Hindlimb muscle (tissue), 1 donor: ENCODE measurements at places on chromosomes 2 and 18. TPM values are rescaled to one million over a fixed set of nuclear protein-coding genes. Genes with fewer than 3 reads are reported as not detected.

The AMER3 gene
- not detected for polyA plus RNA-seq

The CXCR1 gene
- not detected for polyA plus RNA-seq

The PLEK gene
- polyA plus RNA-seq, result 6.0 TPM

The SPATA3 gene
- polyA plus RNA-seq, result not detected

The NT5DC4 gene
- polyA plus RNA-seq, result not detected

The PTPRN gene
- 0.12 TPM for polyA plus RNA-seq

The DRC1 gene
- polyA plus RNA-seq, result not detected

The CCDC68 gene
- 0.35 TPM for polyA plus RNA-seq

The DTNA gene
- 94.7 TPM for polyA plus RNA-seq

The VAMP8 gene
- 12.5 TPM for polyA plus RNA-seq

The VWC2L gene
- polyA plus RNA-seq, result not detected

DNA sequence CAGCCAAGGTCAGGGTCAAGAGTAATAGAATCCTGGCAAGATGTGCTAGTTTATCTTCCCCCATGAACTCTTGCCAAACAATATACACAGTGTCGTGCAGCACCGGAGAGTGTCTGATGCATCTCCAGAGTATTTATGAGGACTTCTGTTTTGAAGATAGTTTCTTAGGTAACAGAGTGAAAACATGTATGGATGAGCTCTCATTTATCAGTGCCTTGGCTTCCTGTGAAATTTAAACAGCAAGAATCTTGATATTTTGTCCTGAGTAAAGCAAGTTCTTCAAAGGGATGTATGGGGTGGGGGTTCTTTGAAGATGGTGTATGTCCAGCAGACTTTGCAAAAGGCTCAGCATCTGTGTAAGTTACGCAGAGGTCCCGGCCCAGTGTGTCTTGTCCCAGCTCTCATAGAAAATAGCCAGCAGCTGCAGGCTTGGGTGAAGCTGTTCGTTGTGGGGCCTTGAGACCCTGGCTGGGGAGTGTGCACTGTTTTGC is 361.0 kb upstream of the NT5C1B start:
- DNase-seq, result peak; percentile 23

- DNase-seq, result no peak
Measured at GRCh38 chr2:241010531-241011295, 12.3 kb downstream of the SNED1 start.

GRCh38 chr2:133252780-133253355 is 315.4 kb downstream of the NCKAP5 start:
- DNase-seq, result no peak

- no peak for DNase-seq
Measured at GRCh38 chr2:45013229-45014015, 4.2 kb upstream of the SIX2 start.

DNA sequence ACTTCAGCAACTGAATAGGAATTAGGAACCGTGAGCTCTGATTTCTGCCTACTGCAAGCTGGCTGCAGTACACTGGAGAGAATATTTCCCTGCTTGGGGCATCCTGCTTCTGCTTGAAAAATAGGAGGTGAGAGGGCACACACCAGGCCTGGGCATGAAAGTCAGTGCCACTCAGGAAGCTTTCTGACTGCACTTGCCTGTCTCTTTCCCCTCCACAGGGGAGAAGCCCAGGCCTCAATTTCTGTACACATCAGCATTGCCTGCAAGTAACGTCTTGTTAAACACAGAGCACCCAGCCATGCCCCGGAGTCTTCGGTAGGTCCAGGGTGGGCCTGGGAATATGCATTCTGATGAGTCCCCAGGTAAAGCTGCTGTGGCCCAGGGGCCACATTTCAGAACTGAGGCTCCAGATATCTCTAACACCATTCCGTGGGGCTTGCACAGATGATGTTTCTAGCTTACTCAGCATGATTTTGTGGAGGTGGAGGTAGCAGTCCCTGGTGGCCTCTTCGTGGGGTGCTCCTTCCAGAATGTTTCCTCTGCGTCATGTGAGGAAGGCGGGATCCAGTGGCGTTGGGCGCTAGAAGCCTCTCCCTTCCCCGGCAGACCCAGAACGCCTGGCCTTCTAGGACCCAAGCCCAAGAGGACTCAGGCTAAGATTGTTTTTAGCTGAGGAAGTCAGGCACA is 114.1 kb downstream of the ZBTB7C start:
- DNase-seq, result no peak

DNA sequence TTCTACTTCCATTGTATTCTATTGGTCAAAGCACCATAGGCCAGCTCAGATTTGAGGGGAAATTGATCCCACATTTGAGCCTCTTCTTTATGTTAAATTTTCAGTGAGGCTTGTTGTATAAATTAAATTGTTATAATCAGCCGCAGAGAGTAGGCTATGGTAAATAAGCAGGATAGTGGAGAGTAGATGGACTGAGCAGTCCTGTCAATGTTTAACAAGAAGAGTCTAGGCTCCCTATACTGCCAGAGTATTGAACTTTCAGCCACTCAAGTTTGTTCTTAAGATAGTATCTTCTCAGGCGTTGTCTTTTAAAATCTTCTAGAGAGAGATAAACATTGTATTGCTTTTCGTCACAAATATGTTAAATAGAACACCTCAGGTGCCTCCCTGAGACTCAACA is 100.9 kb downstream of the PRKRA start:
- DNase-seq, result no peak

- no peak for DNase-seq
Measured at GRCh38 chr2:38692636-38693318, 26.9 kb downstream of the GALM start.

GRCh38 chr2:169426069-169426663 is 53.1 kb upstream of the BBS5 start:
- DNase-seq, result no peak

DNA sequence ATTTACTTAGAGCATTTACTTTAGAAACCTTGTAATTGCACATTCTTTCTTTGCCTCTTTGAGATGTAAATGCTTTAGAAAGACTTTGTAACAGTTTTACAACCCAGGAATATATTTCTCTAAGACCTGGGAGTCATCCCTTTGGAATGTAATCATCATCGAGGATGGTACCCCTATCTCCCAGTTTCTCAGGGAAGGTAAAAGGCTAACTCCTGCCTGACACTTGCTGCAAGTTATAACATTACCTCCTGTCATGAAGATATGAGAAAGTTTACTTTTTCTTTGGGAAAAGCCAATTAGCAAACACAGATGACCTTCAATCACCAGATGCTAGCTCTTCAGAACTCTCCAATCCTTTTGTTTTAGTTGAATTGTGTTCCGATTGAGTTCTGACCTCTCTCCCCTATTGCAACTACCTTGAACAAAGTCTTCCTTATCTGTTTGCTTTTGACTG is 420.3 kb upstream of the FSIP2 start:
- DNase-seq, result no peak

DNA sequence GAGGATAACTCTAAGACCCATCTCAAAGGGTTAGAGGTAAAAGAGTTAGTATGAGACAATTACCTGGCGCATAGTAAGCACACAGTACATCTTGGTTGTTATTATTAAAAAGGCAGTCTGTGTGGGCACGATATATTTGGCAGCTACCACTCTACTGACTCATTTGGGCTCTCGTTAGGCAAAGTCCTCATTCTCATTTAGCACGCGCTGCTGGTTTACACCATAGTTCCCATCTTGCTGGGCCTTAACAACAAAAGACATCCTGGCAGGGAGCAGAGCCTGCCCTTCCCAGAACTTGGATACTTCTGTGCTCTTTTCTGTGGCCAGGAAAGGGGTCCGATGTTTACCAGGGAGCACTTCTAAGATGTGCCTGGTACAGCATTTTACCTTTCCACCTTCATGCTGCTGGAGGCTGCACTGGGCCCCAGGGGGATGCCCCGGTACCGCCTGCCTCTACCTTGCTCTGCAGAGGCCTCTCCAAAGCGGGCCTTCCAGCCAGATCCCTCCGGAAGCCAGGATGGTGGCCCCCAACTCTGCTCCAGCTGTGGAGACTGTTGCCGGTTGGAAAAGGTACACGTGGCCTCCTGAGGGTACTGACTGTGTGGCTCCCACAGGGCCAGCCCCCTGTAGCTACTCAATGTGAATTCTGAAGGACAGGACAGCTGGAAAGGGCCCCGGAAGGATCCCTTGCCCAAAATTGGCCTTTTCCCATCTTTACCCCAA is 15.0 kb downstream of the GLI2 start:
- no peak for DNase-seq

GRCh38 chr18:22551536-22552151 is 133.9 kb upstream of the CTAGE1 start:
- DNase-seq, result no peak

GRCh38 chr2:30514134-30514847 is 67.2 kb downstream of the LCLAT1 start:
- no peak for DNase-seq

DNA sequence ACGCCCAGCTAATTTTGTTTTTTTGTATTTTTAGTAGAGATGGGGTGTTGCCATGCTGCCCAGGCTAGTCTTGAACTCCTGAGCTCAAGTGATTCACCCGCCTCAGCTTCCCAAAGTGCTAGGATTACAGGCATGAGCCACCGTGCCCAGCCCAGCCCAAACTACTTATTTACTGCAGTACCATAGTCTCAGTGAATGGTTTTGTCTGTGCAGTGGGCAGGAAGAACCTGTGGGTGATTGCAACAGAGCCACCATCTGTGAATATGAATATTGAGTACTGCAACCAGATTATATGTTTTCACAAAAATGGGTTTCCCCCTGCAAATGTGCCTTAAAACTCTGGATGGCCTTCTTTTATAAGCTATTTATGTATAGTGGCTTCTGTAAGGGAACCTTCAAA is 9.1 kb downstream of the MPPE1 start:
- DNase-seq, result no peak

DNA sequence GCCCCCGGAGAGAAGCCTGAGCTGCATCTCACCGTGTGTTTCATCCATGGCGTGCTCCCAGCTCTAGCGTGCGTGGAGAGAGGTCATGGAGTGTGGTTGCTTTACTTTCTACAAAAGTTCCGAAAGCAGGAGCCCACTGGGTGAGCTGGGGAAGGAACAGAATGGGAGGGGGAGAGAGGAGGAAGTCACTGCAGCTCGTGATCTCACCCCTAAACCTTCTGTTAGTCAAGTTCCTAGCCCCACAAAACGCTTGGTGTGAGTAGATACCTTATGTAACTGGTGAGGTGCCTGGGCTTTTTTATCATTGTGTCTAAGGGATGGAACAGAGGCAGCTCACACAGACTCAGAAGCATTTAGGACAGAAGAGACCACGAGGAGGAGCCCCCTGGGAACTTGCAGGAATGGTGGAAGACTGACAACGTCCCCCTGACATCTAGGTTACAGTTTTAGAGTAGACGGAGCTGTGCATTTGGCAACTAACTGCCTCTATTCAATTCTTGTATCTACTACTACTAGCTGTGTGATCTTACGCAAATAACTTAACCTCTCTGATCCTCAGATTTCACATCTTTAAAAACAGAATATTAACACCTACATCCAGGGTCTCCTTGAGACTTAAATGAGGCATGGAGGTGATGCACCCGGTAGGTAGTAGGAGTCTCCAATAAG is 123.3 kb downstream of the ARL4C start:
- DNase-seq, result no peak

DNA sequence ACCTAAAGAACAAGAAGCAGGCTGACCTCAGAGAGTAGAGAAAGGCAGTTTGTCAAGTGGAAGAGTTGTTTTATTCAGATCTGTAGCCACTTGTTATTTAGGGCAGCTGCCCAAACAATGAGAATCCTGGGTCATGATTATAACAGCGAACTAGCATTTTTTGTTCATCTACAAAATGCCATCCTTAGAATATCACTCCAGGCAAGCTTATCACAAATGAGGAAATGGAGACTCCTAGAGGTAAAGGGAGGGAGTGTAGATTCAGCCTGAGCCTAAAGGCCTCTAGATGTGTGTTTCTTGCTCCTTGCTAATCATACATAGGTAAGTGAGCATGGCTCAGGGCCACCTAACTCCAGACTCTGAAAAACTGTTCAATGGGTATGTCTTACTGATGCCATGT is 126.1 kb downstream of the HNMT start:
- DNase-seq, result no peak

GRCh38 chr2:1494906-1495305 is 81.6 kb downstream of the TPO start:
- DNase-seq, result no peak

- no peak for DNase-seq
Measured at GRCh38 chr2:61520261-61520660, 17.9 kb downstream of the XPO1 start.

DNA sequence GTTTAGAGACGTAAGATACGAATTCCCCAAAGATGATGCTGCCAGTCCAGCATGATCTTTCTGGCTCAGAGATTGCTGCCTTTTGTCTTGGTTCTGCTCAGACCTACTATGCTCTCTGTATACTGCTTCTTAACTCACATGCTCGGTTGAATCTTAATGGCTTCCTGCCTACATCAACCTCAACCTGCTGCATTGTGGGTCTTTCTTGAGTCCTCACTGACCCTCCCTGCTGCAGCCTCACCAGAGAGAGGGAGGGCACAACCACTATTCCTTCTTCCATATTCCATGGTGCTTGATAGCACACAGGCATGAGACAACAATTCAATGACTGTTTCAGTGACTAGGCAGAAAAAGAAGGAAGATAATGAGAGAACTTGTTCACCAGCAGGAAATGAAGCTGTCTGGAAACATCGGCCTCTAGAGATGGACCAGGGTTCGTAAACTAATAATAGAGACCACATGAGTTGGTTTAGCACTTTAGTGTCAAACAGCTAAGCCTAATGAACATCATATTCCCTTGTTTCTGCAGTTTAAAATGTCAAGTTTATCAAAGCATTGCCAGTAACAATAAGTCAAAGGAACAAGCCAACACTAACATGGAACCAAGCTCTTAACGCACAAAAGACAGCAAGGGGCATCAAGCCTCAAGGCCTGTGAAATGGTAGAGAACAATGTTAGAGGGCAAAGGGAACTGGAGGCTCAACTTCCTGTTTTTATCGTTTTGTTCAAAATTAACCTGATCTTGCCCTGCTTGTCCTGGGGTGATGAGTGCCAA is 333.9 kb downstream of the PDE11A start:
- DNase-seq, result no peak

DNA sequence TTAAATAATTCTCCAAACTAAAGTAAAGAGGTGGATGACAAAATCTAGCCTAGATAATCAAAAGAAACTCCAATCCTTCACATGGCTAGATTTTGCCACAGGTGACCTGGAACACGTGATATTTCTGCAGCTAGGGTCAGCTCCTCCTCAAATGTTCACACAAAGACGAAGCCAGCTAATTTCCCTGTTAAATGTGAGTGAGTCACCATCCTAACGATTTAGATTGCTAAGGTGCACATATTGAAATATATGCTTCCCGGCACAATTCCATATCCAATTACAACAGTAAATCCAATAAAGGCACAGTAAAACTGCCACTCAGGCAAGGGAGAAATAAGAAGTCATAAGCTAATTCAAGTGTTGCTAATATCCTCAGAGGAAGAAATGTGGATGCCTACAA is 28.7 kb downstream of the IKZF2 start:
- DNase-seq, result no peak

DNA sequence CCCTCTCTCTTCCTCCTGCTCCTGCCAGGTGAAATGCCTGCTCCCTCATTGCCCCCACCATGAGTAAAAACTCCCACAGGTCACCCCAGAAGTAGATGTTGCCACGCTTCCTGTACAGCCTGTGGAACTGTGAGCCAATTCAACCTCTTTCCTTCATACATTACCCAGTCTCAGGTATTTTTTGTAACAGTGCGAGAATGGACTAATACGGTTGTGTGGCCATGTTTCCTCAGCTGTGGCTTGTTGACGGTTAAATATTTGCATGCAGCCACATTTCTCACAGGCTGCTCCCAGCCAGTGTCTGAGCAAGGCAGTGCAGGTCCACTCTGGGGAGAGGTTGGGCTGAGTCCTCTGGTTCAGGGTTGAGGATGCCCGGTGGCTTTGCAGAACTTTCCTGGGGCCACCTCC is 27.8 kb upstream of the COPS8 start:
- DNase-seq, result no peak
